ENCODE measurements at places on chromosomes 3 and 15. TPM values are rescaled to one million over a fixed set of nuclear protein-coding genes. Genes with fewer than 3 reads are reported as not detected.

DNA sequence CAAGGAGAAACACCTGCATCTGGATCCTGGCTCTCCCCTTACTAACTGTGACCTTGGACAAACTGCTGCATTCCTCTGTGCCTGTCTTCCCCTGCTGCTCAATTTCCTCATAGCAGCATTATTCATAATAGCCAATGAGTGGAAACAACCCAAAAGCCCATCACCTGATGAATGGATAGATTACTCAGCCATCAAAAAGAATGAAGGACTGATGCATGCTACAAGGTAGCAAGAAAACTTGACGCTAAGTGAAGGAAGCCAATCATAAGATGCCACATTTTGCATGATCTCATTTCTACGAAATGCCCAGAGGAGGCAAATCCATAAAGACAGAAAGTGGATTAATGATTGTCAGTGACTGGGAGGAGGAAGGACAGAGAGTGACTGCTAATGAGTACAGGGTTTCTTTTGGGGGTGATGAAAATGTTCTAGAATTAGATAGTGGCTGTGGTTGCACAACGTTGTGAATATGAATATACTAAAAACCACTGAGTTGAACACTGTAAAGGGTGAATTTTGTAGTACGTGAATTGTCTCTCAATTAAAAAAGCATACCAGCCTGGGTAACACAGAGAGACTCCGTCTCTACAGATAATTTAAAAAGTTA lies 11.2 kb downstream of the IGDCC4 start:
- H3K4me1 ChIP-seq = no peaks in the 10 kb centered on the region
- no peak for DNase-seq
- no peak overlapping the region for H3K27ac ChIP-seq
- peaks cover 34% of the 10 kb centered on the region for H3K27me3 ChIP-seq
- H3K4me3 ChIP-seq = no peak overlapping the region

DNA sequence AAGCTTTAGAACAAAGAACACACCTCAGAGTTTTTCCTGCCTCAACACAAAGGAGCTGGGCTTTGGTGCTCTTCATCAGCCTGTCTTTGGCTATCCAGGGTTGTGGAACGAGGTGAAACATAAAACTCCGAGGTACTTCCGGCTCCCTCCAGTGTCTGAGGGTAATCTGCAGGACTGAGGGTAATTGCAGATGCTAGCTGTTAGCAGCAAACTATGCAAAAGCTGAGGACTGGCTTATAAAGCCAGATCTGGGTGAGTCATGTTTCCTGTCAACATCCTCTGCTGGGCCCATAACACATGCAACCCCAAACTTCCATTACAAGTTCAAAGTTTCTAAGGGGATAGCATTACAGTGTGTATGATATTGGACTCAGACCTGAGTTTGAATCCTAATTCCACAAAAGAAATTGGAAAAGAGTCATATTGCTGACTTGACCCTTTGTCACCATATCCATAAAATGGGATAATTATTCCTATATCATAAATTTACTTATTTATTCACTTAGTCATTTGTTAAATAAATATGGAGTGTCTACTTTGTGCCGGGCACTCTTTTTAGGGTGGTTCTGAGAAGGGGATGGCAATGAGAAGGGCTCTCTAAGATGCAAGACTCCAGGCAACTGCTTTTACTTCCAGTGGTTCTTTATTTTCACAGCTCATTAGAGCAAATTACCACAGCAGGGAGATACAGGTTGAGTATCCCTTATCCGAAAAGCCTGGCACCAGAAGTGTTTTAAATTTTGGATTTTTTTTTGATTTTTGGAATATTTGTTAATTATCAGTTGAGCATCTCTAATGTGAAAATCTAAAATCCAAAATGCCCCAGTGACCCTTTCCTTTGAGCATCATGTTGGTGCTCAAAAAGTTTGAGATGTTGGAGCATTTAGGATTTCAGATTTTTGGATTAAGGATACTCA lies 9.5 kb upstream of the TRIM69 start:
- no peak for DNase-seq
- H3K27ac ChIP-seq = peak overlapping the region; percentile 94
- no peak overlapping the region for H3K4me3 ChIP-seq
- H3K4me1 ChIP-seq = peaks cover 9% of the 10 kb centered on the region
- no peaks in the 10 kb centered on the region for H3K27me3 ChIP-seq
- no peaks in the 10 kb centered on the region for H3K36me3 ChIP-seq

DNA sequence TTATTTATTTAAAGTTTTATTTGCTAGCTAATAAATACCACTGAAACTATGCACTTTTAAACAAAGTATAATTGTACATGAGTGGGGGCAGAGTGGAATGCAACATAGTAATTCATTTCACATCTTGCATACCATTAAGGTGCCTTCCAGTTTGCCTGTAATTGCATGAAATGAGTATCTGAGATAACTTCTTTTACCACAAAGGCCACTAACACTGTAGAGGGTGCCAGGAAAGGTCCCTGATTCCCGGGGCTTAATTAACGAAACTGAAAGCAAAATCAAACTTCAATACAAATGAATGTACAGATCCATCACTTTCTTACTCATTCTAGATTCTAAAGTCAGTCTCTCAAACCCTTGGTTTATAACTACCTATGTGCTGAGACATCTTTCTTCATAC lies 2.1 kb downstream of the CD47 start:
- peaks cover 8% of the 10 kb centered on the region for H3K36me3 ChIP-seq
- peaks cover 11% of the 10 kb centered on the region for H3K4me1 ChIP-seq
- H3K27me3 ChIP-seq = no peaks in the 10 kb centered on the region
- no peak overlapping the region for H3K27ac ChIP-seq
- peak overlapping the region; percentile 91 for H3K4me3 ChIP-seq

SV2B gene
- 1.9 TPM for total RNA-seq

DNA sequence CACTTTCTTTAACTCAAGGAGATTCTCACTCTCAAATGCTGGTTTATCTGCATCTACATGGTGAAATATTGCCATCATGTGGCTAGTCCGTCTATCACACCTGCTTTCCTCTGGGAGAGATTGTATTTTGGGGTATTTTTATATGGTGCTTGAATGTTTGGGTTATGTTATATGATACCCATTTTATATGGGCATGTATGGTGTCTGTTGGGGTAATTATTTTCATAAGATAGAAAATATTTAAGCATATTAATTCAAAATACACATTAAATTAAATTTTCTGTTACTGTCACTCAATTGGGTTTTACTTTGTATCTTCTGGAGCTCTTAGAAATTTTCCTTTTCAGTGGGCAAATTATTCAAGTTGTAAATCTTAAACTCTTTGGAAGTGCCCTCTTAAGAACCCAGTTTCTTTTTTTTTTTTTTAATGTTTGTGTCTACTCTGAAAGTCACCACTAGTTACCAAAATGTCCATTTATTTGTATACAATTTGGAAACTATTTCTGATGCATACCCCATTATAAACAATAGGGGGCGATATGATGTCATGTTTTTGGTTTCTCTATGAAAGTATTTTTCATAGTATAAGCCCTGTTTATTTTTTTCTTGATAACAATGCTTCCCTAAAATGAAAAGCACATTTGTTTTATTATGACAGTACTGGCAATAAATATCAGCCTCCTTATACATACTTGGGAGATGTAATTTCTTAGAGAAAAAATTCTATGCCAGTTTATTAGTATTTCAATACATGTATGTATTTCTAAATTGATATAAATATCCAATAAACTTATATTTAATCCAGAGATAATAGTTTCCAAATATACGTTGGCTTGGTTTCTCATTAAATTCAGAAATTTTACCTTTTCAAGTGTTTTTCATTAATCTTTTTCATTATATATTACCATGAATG lies 36.1 kb upstream of the PLSCR5 start:
- no peak for DNase-seq
- no peaks in the 10 kb centered on the region for H3K4me1 ChIP-seq
- no peak overlapping the region for H3K4me3 ChIP-seq

STRA6 gene
- total RNA-seq = not detected

DNA sequence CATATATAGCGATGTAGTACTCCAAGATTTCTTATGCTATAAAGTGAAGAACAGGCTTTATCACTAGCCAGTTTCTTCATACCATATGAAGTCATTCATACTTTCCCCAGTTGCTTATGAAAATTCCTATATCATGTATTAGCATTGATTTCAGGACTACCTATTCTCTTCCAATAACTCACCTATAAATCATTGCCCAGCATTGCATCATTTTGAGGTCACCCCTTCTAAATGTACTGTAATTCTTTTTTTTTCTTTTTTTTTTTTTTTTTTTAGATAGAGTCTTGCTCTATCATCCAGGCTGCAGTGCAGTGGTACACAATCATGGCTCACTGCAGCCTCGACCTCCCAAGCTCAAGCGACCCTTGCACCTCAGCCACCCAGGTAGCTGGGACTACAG lies 27.1 kb downstream of the RTP3 start:
- no peaks in the 10 kb centered on the region for H3K36me3 ChIP-seq
- H3K27me3 ChIP-seq = no peaks in the 10 kb centered on the region
- DNase-seq = no peak
- H3K27ac ChIP-seq = no peak overlapping the region
- no peaks in the 10 kb centered on the region for H3K4me1 ChIP-seq

DNA sequence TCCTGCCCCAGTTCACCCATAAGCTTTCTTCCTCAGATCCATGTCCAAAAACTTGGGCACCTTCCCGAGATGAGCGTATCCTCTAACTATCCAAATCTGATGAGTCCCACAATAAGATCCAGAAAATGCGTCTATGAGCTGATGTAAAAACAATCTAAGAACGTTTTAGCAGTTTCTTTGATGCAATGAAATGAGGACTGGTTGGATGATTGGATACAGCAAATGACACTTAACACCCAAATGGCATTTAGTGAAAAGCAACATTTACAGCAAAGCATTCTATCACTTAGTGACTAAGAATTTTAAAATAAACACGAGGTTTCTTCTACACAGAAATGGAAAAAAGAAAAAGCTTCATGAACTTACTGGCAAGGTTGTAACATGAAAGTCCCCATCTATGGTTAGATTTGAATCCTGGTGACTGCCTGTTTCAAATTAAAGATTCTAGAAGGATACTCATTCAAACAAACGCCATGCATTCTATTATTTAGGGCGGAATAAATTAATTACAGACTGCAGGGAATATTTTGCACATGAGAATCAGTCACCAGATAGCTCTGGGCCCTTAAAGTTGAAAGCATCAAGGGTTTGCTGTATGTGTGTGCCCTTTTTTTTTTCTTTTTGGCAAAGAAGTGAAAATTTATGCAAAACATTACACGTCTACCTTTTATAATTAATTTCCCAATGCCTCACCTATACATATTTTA lies 598.6 kb downstream of the FOXP1 start:
- H3K27ac ChIP-seq = no peak overlapping the region
- DNase-seq = no peak
- H3K36me3 ChIP-seq = peaks cover 45% of the 10 kb centered on the region

NRG4 gene
- not detected for total RNA-seq

LEKR1 gene
- total RNA-seq = 1.0 TPM

DNA sequence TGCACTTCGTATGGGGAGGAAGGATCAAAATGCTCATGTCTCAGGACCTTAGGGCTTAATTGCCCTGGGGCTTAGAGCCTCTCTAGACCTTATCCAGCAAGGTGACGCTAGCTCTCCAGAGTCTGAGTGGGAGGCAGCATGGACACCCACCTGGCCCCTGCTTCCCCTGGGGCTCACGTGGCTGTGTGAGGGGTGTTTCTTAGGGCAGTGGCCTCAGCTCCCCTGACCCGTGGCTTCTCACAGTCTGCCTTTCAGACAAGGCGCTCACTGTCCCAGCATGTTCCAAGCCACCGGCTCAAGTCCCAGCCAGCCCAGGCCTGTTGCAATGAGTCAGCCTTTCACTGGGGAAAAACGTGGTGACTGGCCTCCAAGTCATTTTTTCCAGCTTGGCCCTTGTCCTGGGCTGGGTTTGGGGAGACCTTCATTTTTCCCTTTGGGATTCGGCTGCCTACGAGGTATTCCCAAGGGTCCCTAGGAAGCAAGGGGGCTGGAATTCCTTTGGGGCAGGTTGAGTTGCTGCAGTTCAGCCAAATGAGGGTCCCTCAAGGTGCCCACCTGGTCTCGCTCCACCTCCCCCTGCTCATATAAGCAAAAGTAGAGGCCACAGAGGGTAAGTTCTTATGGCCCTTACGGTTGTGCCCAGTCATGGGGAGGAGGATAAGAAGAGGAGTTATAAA lies 15.7 kb downstream of the BHLHE40 start:
- peaks cover 21% of the 10 kb centered on the region for H3K4me1 ChIP-seq
- no peaks in the 10 kb centered on the region for H3K36me3 ChIP-seq
- peak; percentile 92 for DNase-seq
- no peak overlapping the region for H3K4me3 ChIP-seq

DNA sequence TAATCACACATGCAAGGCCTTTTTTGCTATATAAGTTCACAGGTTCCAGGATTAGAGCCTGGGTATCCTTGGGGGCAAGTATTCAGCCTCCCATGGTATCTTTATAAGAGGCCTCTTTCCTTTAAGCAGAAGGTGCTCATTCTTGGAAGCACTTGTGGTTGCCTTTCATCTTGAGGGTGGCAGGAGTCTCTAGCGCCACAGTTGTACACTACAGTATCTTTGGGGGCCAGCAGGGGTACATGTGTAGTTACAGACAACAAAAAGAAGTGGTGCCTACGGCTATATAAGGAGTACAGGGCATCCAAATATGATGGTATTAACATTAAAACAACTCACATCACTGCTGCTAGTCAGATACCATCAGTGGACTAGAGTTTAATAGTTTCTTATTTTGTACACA lies 62.1 kb downstream of the CCR1 start:
- no peak for DNase-seq
- H3K27me3 ChIP-seq = no peaks in the 10 kb centered on the region
- no peaks in the 10 kb centered on the region for H3K36me3 ChIP-seq
- H3K4me1 ChIP-seq = no peaks in the 10 kb centered on the region

DNA sequence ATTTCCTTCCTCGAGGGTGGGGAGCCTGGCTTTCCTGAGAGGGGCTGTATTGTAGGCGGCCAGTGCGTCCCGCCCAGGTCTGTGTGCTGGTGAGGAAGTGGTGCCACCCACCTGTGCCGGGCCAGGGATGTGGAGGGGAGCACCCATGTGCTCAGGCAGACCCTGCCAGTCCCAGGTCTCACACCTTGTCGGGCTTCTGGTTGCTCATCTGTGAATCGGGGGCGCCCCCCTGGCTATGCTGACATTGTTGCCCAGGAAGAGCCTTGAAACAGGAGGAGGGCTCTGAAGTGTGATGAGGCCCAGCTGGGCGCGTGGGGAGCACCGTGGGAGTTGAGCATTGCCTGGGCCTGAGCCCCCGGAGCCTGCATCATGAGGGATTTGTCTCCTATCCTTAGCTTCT lies 4.8 kb downstream of the FBLN2 start:
- H3K4me3 ChIP-seq = no peak overlapping the region
- H3K27me3 ChIP-seq = no peaks in the 10 kb centered on the region
- DNase-seq = peak; percentile 49

MORC1 gene
- total RNA-seq = not detected

DNA sequence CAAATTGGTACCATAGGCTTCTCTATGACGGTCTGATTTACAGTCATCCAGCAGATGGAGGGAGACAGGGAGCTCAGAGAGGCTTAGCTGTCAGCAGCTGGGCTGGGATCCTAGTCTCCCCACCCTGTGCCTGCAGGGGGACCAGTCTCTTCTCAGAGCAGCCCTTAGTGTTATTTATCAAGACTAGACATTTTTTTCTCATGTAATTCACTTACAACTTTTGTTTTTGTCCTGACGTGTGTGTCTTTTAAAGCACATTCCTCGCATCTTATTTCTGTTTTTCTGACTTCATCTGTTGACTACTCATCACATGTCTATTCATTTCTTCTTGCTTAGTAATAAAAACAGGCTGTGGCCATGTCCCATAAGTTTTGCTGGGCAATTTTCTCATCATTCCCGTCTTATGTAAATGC lies 116.1 kb downstream of the KLF13 start:
- no peak overlapping the region for H3K4me3 ChIP-seq
- H3K4me1 ChIP-seq = peaks cover 22% of the 10 kb centered on the region
- no peaks in the 10 kb centered on the region for H3K36me3 ChIP-seq
- peak overlapping the region; percentile 31 for H3K27ac ChIP-seq
- no peaks in the 10 kb centered on the region for H3K27me3 ChIP-seq
- DNase-seq = no peak

CLPX gene
- 43.8 TPM for total RNA-seq
